ENCODE measurements at places on chromosomes 5 and 9.

DNA sequence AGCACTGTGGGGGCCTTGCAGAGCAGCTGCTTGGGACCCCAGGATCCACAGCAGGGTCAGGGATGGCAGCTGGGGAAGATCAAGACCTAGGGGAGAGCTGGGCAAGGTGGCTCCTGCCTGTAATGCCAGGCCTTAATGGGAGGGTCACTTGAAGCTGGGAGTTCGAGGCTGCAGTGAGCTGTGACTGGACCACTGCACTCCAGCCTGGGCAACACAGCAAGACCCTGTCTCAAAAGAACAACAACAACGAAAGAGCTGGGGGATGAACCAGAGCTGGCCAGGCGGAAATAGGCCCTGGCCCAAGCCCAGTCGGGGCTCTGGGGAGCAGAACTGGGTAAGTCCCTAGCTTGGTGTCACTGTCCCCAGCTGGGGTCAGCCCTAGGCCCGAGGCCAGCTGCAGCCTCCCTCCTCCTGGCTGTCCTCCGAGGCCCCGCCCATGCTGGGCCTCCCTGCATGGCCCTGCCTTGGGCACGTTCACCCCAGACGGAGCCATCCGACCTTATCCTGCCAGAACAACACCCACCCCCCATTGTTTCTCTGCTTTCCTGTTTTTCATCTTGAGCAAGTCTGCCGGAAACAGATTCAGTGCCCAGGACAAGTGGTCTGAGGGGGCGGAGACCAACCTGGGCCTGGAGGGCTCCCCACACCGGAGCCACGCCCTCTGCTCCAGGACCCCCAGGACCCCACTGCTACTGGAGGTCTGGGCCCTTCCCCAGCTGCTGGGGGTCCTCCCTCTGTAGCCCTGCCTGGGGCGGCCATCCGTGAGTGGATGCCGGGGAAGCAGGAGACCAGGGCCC is 1.9 kb downstream of the DIPK1B start:
- no peak for DNase-seq

- DNase-seq = no peak
Observed at GRCh38 chr5:141934099-141934844, 10.6 kb downstream of the DELE1 start.

DNA sequence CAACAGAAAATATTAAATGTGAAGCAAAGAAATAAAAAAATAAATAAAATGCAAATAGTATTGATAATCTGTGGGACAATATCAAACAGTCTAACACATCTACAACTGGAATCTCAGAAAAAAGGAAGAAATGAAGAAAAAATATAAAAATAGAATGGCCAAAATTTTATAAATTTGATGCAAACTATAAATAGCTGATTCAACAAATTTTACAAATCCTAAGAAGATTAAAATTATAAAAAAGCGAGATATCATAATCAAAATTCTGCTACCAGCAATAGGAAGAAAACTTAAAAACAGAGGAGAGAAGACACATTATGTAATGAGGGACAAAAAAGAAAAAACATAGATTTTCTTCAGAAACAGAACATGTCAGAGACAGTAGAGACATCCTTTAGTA is 129.2 kb upstream of the IRX1 start:
- DNase-seq = no peak

DNA sequence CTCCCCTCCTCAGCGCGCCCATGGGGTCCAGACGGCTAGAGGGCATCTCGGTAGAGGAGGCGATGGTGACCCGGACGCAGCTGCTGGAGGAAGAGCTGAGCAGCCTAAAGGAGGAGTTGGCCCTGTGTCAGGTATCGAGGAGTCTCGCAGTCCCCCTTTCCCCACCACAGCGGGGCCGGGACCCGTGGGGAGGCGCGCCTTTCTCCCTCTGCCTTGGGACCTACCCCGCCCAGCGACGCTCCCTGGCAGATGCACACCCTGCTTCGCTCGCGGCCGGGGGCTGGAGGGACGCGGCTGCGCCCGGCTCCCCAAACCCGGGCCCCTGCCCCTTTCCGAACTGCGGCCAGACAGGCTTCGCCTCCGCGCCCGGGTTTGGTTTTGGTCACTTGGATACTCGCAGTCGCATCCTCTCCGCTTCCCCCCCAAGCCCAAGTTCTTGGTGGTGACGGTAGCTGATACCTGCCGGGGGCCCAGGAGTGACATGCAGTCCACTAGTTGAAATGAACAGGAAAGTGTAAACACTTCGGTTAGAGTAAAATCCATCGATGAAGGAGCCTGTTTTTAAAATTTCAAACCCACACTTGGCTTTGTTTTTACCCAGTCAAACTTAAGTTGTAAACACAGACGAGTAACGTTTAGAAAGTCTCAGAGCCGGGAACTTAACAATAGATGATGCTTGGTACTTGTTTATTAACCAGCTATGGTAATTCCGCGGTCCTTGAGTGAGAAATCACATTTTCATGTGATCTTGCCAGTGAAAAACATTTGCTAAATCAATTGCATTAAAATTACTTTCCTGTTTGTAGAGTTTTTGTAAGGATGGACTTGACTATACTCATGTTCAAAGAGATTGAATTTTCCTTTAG is 688 bp downstream of the CNTLN start:
- no peak for DNase-seq

DNA sequence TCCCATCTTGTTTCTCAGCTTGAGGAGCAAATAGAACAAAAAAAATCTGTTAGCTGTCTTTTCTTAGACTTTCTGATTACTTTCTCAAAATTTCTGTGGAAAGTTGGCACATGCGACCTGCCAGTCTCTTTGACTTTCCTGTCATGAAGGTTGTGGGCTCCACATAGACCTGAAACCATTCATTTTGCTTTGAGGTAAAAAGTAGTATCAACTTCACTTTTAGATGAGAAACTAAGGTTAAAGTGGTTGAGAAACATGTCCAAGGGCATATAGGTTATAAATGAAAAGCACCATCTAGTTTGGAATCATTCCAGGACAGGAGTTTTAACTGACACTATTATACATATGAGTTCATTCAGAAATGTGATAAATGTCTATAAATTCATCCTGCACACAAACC is 42.7 kb downstream of the ST8SIA4 start:
- DNase-seq = no peak

- DNase-seq = no peak
Observed at GRCh38 chr9:130041648-130042405, 1.2 kb downstream of the FNBP1 start.

- DNase-seq = no peak
Observed at GRCh38 chr5:135306557-135306956, 92.5 kb downstream of the MACROH2A1 start.

GRCh38 chr5:36689225-36689624 is 82.8 kb downstream of the SLC1A3 start:
- DNase-seq = no peak

DNA sequence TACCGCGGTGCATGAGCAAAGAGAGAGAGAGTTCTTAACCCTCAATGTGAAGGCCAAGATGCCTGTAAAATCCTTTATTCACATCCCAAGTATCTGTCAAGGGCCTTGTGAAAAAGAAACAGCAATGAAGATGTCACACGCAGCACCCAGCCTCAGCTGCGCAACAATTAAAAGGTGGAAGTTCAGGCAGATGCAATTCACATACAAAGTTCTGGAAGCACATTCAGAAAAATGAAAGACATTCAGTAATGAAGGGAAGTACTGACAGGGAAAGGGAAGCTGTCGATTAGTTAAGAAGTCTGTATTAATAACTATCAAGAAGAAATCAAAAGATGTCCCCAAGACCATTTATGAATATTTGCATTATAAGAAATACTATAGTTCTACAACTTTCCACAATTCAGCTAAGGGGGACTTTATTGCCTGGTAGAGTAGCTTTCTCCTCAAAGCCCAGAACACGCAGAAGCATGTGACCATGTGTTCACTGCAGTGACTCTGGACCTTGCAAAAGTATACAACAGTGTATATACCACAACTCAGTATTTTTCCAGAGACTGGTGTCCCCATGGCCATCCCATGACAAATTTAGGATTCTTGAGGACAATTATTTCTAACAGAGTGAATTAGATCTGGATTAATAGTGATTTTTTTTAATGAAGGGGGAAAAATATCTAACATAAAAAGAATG is 137.5 kb downstream of the CDK5RAP2 start:
- DNase-seq = no peak

GRCh38 chr5:169649486-169649885 is 12.4 kb downstream of the DOCK2 start:
- no peak for DNase-seq

GRCh38 chr9:127194881-127195713 is 69.5 kb upstream of the GARNL3 start:
- DNase-seq = no peak

DNA sequence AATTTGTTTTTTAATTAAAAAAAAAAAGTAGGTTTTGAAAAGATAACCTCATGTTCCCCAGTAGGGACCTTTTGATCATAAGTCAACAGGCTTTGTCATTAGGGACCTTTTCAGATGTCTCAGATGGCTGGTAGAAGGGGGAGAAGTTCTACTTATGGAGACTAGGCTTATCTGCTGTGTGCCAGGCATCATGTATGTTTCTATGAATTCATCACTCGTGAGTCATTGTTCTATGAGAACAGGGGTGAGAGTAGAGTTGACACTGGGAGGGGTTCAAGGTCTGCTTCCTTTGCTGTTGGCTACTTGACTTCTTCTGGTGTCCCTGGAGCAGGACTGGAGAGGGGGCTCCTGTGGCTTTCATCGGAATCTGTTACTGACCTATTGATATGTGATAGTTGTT is 138.8 kb downstream of the KDM4C start:
- no peak for DNase-seq

DNA sequence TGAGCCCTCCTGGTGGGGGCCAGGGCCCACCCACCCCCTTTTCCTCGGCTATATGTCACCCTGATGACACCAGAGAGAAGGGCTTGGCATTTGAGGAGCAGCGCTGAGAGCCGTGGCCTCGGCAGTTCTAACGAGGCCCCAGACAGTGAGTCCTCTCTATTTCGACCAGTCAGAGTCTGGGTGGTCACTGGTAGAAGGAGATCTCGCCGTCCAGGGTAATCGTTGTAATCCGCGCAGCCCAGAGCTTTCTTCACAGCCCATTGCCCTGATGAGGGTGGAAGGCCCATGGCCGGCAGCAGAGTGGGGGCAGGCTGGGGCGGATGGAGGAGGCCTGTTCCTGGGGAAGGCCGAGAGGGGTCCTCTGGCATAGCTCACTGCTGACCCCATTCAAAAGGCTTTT is 70.2 kb downstream of the PSMB7 start:
- DNase-seq = no peak

- no peak for DNase-seq
Observed at GRCh38 chr5:148156609-148157008, 11.7 kb upstream of the SPINK14 start.

GRCh38 chr5:135219868-135220267 is 179.2 kb downstream of the MACROH2A1 start:
- DNase-seq = no peak

- DNase-seq = no peak
Observed at GRCh38 chr5:35543408-35543807, 74.3 kb upstream of the SPEF2 start.

DNA sequence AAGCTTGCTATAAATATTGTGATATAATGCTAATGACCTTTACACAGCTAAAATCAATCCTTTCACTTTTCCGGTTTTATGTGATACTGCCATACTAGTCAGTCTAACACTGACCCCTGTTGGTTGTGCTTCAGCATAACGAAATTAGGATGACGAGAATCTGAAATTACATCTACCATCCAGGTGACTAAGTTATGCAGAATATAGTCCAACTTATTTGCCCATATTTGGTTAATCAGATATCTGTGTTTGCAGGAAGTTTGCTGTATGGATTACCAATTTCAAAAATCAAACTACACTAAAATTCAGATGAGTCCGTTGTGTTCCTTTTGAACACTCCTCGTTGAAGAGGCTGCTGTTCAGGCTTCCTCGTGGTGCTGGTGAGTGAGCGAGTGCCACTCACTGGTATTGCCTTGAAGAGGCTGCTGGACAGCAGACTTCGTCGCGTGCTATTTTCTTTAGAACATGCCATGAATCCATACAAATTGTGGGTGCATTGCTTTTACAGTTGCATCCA is 32.5 kb downstream of the TENT4A start:
- no peak for DNase-seq

- no peak for DNase-seq
Observed at GRCh38 chr5:80124121-80124918, 89.2 kb downstream of the THBS4 start.

- no peak for DNase-seq
Observed at GRCh38 chr9:106745457-106745856, 117.5 kb upstream of the ZNF462 start.

- no peak for DNase-seq
Observed at GRCh38 chr5:7330256-7330655, 65.7 kb upstream of the ADCY2 start.

DNA sequence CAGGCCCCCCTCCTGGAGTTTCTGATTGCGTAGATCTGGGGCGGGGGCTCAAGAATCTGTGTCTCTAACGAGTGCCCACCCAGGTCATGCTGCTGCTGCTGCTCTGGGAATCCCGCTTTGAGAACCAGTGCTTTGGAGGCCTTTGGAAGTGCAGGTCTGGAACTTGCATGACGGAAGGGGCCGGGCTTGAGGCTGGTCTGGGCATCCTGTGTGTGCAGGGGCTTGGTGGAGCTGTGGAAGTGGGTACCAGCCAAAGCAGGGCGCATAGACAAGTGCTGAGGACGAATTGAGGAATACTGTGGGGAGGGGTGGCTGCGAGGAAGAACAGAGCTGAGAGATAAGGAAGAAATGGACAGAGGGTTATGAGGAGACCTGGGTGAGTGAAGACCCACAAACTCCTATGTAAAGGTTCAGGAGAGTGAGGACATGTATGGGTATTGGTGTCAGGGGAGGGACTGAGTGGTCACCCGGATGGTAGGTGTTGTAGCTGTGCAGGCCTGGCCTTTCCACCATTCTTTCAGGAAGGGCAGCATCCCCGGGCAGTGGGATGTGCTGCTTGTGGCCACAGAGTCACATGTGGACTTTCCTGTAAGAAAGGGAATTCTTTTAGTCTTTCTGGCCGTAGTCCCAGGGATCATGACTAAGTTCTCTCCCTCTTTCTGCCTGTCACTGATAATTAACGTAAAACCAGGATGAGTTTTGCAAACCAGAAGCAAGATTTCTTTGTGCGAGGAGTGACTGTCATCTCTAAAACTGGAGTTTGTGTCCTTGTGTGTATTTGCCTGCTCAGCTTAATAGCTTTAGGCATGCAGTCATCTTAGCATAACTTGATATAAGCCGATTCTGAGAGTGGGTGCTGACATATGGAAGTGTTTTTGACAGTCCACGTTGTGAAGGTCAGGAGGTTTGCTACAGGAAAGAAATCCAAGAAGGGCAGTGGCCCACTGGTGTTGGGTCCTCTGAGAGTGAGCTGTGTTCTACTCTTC is 43.3 kb upstream of the TJP2 start:
- DNase-seq = no peak

- no peak for DNase-seq
Observed at GRCh38 chr9:127035948-127036347, 86.5 kb downstream of the ANGPTL2 start.

DNA sequence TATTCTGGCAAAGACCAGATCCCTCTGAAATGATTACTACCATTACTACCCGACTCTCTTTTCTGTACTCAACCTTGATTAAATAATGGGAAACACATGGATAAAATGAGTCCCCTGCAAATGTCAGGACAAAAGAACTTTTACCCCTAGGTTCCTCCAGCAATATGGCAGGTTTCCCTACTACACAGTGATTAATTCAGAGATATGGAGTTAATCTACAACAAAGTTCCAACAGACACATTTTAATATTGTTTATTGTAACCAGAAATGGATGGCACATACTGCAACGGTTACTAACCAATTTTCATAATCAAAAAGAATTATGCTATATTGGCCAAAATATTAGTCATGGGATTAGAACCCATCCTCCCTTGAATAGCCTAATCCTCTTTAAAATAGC is 294.8 kb downstream of the ATPSCKMT start:
- DNase-seq = no peak
